ENCODE measurements at places on chromosomes 6 and 20.

DNA sequence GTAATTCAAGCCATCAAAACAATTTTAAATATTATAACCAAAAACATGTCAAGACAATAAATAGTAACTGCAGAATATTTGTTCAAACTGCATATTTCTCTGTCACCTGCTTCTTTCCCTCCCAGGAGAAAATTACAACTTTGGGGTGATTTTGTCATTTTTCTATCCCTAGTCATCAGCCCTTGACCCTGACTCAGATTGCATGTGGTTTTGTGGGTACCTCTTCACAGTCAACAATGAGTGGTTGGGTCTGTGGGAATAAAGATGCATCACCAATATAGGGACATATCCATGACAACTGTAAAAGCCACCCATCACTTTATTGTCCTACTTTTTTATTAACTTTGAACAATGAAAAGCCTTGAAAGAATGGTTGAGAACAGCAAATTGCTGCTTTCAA lies 7.3 kb downstream of the COL10A1 start:
- DNase-seq = no peak

- DNase-seq = no peak
Measured at GRCh38 chr6:31791324-31792089, 4.0 kb downstream of the VARS1 start.

GRCh38 chr6:42890311-42891198 lies 11.1 kb downstream of the RPL7L1 start:
- DNase-seq = peak; percentile 93

- DNase-seq = no peak
Measured at GRCh38 chr20:5895626-5896025, 54.7 kb downstream of the TRMT6 start.

DNA sequence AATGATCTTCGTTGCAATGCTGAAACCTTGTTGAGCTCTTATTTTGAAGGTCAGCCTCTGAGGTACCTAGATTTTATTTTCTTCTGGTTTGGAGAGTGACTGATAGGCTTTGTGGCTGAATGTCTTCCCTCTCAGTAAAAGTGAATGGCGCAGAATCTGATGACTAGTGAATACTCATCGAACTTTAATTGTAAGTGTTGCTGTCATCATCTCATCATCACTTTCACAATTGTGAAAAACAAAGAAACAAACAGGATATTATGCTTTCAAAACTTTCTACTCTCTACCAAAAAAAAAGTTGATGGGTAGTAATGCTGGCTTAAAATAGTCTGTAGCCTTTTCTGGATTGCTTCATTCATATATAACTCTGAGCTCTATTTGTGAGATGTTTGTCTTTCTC lies 239.5 kb upstream of the RAB32 start:
- no peak for DNase-seq

Measured in hindlimb muscle (tissue), 1 donor.